ENCODE measurements at places on chromosomes 12 and 14. TPM values are rescaled to one million over a fixed set of nuclear protein-coding genes. Genes with fewer than 3 reads are reported as not detected.
A peak's percentile ranks its signal among the peaks of the same experiment; 100 is the strongest.

Gene PMEL
- 0.42 TPM for total RNA-seq

Gene ZFHX2
- 0.75 TPM for total RNA-seq

Gene MFAP5
- total RNA-seq = not detected

GRCh38 chr12:132833341-132833740, 4.7 kb upstream of the GOLGA3 start:
- no peak for DNase-seq

- DNase-seq = no peak
These were observed 54.5 kb upstream of the IGF1 start for GRCh38 chr12:102534899-102535298.

DNA sequence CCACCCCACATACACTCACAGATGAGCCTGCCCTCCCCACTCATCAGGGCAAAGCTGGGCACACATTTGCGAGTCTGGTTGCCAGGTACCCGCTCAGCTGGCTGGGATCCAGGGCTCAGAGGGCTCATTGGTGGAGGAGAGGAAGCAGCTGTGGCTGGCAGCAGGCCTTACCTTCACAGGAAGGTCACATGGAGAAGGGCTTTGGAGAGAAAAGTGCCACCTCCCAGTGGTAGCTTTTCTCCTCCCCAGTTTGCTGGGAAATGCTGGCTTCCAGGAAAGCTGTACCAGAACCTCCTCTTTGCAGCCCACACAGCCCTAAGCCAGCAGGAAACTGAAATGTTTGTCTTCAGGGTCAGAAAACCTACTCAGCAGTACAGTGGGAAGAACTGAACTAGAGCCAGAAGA, 55.6 kb downstream of the LGMN start:
- DNase-seq = no peak

GRCh38 chr14:69701857-69702256, 65.1 kb upstream of the SRSF5 start:
- no peak for DNase-seq

- DNase-seq = peak; percentile 59
These were observed 3.2 kb upstream of the SYNE3 start for GRCh38 chr14:95519699-95520098.

Gene RDH5
- 21.2 TPM for total RNA-seq

DNA sequence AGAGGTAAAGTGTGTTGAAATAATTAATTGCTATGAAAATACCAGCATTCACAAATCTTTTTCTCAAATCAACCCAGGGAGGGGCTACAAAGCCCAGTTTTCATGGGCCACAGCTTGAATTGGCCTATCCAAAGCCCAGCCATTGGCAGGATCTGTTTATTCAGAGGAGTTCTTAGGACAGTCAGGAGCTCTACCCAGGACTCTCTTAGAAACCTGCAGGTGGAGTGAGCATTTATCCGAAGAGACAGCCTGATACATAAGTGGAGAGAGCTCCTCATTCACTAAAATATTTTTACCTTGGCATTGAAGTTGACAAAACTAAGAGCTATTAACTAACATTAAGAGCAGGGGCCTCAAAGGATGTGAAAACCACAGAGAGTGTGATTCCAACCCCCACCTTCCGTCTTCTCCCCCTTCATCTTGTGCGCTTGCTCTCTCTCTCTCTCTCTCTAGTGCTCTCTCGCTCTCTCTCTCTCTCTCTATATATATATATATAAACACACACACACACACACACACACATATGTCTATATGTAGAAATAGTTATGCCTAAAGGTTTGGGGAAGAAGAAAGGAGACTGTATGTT, 315.5 kb downstream of the SNAPC1 start:
- no peak for DNase-seq

GRCh38 chr14:50979941-50980850, 35.9 kb upstream of the PYGL start:
- DNase-seq = no peak

DNA sequence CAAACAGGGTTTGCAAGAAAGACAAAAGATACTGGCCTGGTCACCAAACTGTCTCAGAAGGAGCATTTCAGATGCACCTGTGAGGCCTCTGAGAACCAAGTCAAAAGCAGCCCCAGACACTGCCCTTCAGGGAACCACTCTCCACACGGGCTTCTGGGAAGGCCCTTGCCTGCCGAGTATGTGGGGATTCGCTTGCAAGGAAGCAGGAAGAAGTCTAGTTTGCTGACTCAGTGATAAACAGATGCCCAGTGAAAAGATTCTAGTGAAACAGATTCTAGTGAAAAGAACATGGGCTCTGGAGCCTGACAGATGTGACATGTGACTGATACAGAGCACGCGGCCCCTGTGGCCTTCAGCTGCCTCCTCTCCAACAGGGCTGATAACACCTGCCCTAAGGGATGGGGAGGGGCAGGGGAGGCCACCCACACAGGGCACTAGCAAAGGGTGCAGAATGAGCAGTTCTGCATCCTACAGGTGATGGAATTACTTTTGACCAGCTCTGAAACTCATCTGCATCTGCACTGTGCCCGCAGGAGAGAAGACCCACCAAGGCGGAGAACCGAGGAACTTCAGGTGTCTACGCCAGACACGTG, 19.1 kb downstream of the AMN start:
- no peak for DNase-seq

GRCh38 chr12:66594688-66595087, 84.2 kb downstream of the GRIP1 start:
- no peak for DNase-seq

Gene USP44
- total RNA-seq = 25.8 TPM

GRCh38 chr12:84950971-84951546, 38.5 kb upstream of the SLC6A15 start:
- DNase-seq = no peak

GRCh38 chr14:82091097-82091496, 557.4 kb upstream of the SEL1L start:
- no peak for DNase-seq

- no peak for DNase-seq
These were observed 61.6 kb downstream of the SLC24A4 start for GRCh38 chr14:92384461-92385133.

DNA sequence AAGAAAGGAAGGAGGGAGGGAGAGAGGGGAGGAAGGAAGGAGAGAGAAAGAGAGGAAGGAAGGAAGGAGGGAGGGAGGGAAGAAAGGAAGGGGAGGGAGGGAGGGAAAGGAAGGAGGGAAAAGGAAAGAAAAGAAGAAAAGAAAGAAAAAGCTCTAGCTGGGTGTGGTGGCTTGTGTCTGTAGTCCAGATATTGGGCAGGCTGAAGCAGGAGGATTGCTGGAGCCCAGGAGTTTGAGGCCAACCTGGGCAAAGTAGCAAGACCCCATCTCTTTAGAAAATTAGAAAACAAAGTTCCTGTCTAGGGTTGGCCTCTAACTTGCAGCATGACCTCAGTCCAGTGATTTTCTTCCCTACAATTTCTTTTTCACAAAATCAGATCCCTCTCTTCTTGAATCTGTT, 208.2 kb upstream of the NUDT4 start:
- DNase-seq = no peak

DNA sequence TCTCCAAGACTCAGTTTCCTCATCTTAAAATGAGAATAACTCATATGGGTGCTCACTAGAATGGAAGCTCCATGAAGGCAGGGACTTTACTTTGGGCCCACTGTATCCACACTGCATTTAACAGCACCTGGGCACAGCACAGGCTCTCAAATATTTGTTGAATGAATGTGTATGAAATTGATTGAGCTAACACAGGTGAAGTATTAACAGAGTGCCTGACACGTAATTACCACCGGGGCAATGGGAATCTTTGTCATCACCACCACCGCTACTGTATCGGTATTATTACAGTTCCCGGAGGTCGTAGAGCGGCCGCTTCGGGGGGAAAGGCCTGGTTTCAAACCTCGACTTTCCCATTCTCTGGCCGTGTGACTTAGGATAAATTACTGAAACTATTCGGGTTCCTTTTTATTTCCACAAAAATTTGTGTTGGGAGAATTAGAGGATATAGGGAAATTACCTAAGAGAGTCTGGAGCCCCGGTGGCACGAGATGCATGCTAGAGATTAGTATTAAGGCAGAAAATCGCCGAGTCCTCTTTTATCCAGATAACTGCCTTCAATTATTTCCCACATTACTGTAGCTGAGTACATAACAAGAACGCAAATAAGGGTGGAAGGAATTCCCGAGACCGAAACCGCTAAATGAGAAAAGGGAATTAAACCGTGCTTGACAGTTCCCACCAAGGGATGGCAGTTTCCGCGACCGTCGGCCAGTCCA, 1.0 kb upstream of the RIC8B start:
- no peak for DNase-seq

Gene TWF1
- total RNA-seq = 29.0 TPM

Gene GOLT1B
- total RNA-seq = 33.2 TPM

GRCh38 chr12:131547555-131547954, 163.3 kb upstream of the SFSWAP start:
- no peak for DNase-seq

Gene CCDC197
- total RNA-seq = 0.25 TPM

- DNase-seq = no peak
These were observed 5.3 kb downstream of the GSC start for GRCh38 chr14:94764573-94764972.
